ENCODE measurements at places on chromosomes 13 and 19.

- DNase-seq, result peak; percentile 22
These were observed 55.7 kb downstream of the MRPL57 start for GRCh38 chr13:21232196-21232595.

DNA sequence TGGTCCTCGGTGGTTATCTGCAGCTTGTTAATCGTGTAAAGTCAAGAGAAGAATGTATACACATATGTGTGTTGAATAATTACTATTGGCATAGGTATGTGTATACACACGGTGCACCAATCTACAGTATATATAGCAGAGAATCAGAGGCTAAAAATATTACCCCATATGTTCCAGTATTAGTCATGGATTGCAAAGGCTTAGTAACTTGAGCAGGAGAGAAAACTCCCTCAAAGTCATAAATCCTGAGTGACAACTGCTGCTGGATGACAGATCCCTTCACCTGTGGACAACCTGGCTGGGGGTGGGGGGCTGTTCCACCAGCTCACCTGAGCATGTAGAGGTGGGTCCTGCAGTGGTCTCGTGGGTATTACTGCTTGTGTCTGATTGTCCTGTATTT, 185.0 kb downstream of the ZNF536 start:
- DNase-seq, result no peak

DNA sequence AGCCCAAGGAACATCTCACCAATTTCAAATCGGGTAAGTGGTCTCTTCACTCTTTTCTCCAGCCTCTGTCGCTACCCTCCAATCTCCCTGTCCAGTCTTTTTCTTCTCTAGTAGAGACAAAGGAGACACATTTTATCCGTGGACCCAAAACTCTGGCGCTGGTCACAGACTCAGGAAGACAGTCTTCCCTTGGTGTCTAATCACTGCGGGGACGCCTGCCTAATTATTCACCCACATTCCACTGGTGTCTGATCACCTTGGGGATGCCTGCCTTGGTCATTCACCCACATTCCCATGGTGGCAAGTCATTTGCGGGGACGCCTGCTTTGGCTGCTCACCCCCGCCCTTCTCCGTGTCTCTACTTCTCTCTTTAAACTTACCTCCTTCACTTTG, 13.8 kb upstream of the OR10H1 start:
- DNase-seq, result no peak

GRCh38 chr19:46081928-46082727, 41.3 kb upstream of the IGFL4 start:
- no peak for DNase-seq

DNA sequence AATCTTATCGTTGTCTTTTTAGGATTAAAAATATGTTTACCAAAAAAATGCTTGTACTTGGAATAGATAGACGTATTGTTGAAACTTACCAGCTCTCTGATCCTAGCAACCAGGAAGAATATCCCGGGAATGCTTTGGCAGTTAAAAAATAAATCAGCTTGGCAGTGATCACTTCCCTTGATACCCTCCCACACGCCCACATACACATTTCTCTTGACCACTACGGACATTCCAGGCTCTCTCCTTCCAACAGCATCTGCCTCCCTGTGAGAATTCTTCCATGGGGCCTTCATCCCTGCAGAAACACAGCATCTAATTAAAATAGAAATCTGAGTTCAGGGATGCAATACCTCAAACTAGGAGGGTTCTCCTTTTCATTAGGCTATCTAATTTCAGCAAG, 57.9 kb downstream of the THSD1 start:
- no peak for DNase-seq

GRCh38 chr19:48750771-48751504, 1.5 kb downstream of the FUT1 start:
- DNase-seq, result no peak

GRCh38 chr13:59774491-59774971, 389.2 kb downstream of the DIAPH3 start:
- no peak for DNase-seq
